Activated CD8-positive, alpha-beta memory T cell treated with anti-CD3 and anti-CD28 coated beads, Interleukin-2, amount 10 ng/mL, durations not matched to agents 7 days and 5 days (primary cell): ENCODE measurements at places on chromosomes 12 and 14. TPM values are rescaled to one million over a fixed set of nuclear protein-coding genes. Genes with fewer than 3 reads are reported as not detected.

Gene BDKRB2
- not detected for total RNA-seq

Gene CACNB3
- total RNA-seq, result 12.8 TPM

GRCh38 chr14:92728759-92729364 lies 19.6 kb downstream of the LGMN start:
- H3K27ac ChIP-seq, result peak overlapping the region; percentile 39
- DNase-seq, result peak; percentile 64
- H3K4me1 ChIP-seq, result peaks cover 30% of the 10 kb centered on the region
- H3K27me3 ChIP-seq, result peaks cover 61% of the 10 kb centered on the region
- no peak overlapping the region for H3K4me3 ChIP-seq
- H3K36me3 ChIP-seq, result peaks cover 9% of the 10 kb centered on the region

GRCh38 chr14:54766276-54767138 lies 136.1 kb downstream of the GCH1 start:
- H3K4me1 ChIP-seq, result no peaks in the 10 kb centered on the region
- no peak overlapping the region for H3K4me3 ChIP-seq
- no peak overlapping the region for H3K27ac ChIP-seq
- H3K36me3 ChIP-seq, result no peaks in the 10 kb centered on the region
- peaks cover 23% of the 10 kb centered on the region for H3K27me3 ChIP-seq

- peaks cover 1% of the 10 kb centered on the region for H3K4me1 ChIP-seq
- H3K27ac ChIP-seq, result no peak overlapping the region
- H3K36me3 ChIP-seq, result peaks cover 2% of the 10 kb centered on the region
- peaks cover 11% of the 10 kb centered on the region for H3K27me3 ChIP-seq
Observed at GRCh38 chr14:68624541-68625220, 168.2 kb downstream of the ZFP36L1 start.

DNA sequence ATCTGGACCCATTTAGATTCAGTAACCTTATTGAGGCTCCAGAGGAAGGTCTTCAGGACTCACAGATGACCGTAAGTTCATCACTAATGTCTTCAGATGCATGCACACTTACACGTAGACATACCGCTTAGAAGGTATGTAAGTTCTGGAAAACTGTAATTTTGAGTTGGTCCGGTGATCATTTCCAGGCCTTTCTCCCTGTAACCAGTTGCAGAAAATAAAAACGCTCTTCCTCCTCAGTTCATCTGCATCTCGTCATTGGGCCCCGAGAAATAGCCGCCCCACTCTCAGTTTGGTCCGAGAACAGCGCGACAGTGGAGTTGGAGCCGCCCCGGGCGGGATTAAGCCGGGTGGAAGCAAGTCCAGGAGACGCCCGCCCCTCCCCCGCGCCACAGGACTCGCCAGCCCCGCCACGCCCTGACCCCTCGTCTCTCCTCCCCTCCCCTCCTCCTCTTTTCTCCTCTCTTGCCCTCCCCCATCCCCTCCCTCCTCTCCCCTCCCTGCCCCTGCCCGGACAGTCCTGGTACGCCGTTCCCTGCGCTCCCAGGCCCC lies 83.7 kb downstream of the TNFAIP2 start:
- no peak overlapping the region for H3K27ac ChIP-seq
- peaks cover 2% of the 10 kb centered on the region for H3K36me3 ChIP-seq
- no peak overlapping the region for H3K4me3 ChIP-seq
- H3K4me1 ChIP-seq, result no peaks in the 10 kb centered on the region
